Natural killer cell (primary cell): ENCODE measurements at places on chromosomes 3 and 15. TPM values are rescaled to one million over a fixed set of nuclear protein-coding genes. Genes with fewer than 3 reads are reported as not detected.

DNA sequence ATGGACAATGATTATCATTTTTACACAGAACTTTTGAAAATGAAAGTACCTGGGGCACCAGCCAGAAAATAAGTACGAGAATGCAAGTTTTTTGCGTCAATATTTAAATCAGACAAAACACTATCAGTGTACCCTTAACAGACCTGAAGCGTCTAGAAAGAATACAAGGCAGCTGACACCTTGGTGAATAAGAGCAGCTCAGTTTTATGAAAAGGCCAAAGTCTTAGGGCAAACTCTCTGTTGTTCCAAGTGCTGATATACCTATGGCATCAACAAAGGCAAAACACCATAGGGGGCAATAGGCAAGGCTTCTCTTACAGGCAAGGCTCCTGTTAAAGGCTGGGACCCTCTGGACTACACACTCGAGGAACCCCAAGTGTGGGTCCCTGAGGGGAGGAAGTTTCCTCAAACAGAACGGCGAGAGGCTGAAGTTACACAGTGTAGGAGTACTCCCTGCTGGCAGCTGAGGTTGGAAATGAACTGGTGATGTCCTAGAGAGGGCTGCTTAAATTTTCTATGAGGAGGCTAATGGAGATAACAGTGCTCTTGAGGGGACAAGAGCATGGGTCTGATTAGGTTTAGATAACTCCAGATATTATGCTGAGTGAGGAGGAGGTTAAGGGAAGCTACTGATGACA is 291.0 kb downstream of the TIGIT start:
- H3K27me3 ChIP-seq: no peaks in the 10 kb centered on the region
- H3K4me3 ChIP-seq: no peak overlapping the region
- H3K36me3 ChIP-seq: no peaks in the 10 kb centered on the region
- DNase-seq: no peak
- H3K27ac ChIP-seq: no peak overlapping the region
- H3K4me1 ChIP-seq: no peaks in the 10 kb centered on the region

DNA sequence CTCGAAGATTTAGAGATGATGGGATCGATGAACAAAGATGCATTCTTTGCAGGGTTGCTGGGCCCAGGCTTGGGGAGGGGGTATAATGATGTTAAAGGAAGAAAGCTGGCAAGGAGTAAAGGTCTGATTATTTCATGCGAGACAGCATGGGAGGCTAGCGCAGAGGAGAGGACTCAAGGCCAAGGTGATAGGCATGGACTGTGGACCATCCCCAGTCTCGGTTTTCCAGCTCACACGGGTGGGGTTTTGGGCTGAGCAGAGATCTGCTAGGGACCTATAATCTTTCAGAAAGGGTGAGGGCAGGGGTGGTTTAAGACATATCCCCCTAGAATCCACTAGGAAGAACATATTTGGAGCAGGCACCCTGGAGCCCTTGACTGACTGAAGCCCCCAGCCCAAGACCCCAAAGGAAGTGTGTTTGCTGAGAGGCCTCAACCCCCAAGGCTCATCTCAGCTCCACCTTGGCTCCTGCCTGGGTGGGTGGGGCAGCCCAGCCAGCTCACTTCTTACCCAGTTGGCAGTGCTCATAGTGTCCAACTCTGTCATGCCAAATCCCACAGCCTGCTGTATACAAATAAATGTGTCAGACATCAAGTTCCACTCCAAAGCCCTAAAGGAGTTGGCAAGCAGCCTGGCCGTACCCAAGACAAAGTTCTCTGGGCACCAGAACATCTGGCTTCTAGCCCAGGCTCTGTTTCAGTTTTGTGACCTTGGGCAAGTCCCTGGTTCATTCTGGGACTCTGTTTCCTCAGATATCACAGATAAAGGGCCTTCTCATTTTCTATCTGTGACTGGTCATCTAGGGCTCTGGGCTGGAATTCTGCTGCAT is 17.9 kb downstream of the ACSBG1 start:
- no peaks in the 10 kb centered on the region for H3K27me3 ChIP-seq
- H3K4me1 ChIP-seq: no peaks in the 10 kb centered on the region
- no peak overlapping the region for H3K4me3 ChIP-seq
- DNase-seq: no peak
- no peaks in the 10 kb centered on the region for H3K36me3 ChIP-seq
- H3K27ac ChIP-seq: no peak overlapping the region

- H3K27ac ChIP-seq: no peak overlapping the region
- no peaks in the 10 kb centered on the region for H3K36me3 ChIP-seq
- no peak for DNase-seq
- no peaks in the 10 kb centered on the region for H3K4me1 ChIP-seq
- H3K4me3 ChIP-seq: no peak overlapping the region
These were observed 747.4 kb upstream of the NECTIN3 start for GRCh38 chr3:110324171-110324705.

CALML4 gene
- 2.1 TPM for total RNA-seq

GOLGA6A gene
- not detected for total RNA-seq
